ENCODE measurements at places on chromosomes 16 and 17.

- DNase-seq, result no peak
Measured at GRCh38 chr16:88130681-88131080, 179.4 kb downstream of the BANP start.

- DNase-seq, result no peak
Measured at GRCh38 chr17:21089933-21090901, 36.5 kb upstream of the DHRS7B start.

DNA sequence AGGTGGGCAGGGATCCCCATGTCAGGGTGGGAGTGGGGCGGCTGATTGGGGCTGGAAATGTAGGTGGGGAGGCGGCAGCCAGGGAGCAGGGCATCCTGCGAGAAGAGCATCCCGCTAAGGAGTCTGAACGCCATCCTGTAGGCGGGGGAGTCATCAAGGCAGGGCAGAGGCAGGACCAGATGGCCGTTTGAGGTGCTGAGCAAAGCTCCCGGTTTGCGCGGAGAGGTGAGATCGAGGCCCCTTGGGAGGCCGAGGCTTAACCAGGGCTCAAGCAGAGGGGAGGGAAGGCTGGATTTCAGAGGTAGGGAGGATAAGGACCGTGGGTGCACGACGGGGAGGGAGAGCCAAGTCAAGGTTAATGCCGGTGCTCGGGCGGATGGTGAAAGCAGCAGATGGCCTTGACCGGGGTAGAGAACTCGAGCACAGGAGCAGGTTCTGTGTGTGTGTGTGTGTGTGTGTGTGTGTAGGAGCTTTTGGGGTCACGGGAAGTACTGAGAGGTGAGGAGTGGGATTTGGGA is 472 bp upstream of the NME2 start:
- no peak for DNase-seq

GRCh38 chr17:48023400-48024148 is 14.0 kb downstream of the COPZ2 start:
- DNase-seq, result peak; percentile 78

GRCh38 chr17:34252444-34253138 is 2.5 kb upstream of the CCL2 start:
- no peak for DNase-seq

GRCh38 chr17:54749157-54749556 is 151.5 kb upstream of the TOM1L1 start:
- DNase-seq, result no peak

- DNase-seq, result no peak
Measured at GRCh38 chr17:4019275-4019674, 55.0 kb upstream of the ATP2A3 start.

- peak; percentile 88 for DNase-seq
Measured at GRCh38 chr17:39199820-39200069, 338 bp upstream of the RPL19 start.

- DNase-seq, result no peak
Measured at GRCh38 chr17:63275318-63275970, 170.7 kb downstream of the CYB561 start.

GRCh38 chr17:60678118-60678444 is 430 bp downstream of the BCAS3 start:
- DNase-seq, result no peak

GRCh38 chr16:84758627-84759026 is 58.8 kb downstream of the USP10 start:
- no peak for DNase-seq

- DNase-seq, result no peak
Measured at GRCh38 chr17:10729334-10730193, at the start of gene TMEM220. Gene TMEM220 (minus strand): TSS chr17:10730023. CDS start chr17:10729851, 172 bp downstream.

GRCh38 chr17:40315206-40315605 is 6.2 kb downstream of the RARA start:
- DNase-seq, result no peak

DNA sequence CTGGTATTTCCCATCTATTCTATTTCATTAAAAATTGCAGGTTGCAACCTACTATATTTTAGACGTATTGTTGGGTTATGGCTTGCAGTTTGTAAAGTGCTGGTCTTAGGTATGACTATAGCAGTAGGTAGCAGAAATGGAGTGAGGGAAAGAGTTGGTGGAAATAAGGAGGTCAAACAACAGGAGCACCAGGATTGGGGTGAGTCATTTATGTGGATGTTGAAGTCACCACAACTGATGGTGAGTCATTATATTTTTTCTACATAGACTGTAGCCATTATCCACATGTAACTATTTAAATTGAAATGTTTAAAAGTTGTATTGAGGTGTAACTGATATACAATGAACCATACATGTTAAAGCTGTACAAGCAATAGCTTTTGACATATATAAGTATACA is 25.0 kb upstream of the HS3ST3A1 start:
- DNase-seq, result no peak

- DNase-seq, result peak; percentile 61
Measured at GRCh38 chr17:73156887-73157520, 7.8 kb upstream of the SSTR2 start.

DNA sequence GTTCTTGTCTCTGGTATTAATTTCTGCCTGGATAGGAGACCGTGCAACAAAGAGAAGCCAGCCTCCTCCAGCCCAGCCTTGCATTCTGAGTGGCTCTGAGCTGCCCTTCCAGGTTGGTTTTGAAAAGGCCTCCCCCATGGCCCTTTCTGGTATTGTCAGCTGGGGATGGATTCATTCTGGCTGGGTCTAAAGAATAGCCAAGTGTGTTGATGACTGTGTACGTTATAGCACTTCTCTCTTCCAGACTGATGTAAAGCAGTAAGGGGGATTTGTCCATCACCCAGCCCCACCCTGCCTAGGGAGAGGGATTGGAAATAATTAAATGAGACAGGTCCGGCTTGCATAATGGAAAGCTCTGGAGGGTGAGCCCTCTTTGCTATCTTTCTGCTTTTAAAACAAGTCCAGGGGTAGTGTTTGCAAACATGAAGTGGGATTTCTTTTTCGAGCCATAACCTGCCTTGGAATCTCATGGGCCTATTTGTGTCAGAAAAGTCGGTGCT is 146.4 kb downstream of the MSI2 start:
- no peak for DNase-seq

DNA sequence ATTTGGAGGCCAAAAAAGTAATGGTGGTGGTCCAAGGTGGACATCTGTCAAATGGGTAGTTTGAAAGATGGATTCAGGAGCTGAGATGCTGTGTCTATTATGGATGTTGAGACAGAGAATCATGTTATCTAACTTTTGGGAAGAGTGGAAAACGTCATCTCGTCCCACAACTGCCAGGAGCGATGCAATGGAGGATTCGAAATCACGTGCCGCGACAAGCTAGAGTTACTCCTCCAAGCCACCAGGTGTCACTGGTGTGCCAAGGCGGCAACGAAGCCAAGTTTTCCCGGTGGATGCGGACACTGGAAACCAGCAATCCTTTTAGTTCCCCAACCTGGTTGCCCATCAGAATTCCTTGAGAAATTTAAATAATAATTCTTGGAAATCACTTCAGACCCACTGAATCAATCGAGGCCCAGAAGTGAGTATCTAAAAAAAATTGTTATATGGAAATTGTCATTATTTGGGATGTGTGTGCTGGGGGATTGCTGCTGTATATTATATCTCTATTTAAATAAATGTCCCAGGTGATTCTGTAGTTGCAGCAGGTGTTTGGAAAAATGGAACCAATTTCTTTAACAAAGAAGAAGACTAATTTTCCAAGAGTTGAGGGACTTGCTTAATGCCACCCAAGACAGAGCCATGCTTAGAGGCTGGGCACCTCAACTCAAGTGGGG is 206.1 kb downstream of the HAPSTR1 start:
- no peak for DNase-seq

DNA sequence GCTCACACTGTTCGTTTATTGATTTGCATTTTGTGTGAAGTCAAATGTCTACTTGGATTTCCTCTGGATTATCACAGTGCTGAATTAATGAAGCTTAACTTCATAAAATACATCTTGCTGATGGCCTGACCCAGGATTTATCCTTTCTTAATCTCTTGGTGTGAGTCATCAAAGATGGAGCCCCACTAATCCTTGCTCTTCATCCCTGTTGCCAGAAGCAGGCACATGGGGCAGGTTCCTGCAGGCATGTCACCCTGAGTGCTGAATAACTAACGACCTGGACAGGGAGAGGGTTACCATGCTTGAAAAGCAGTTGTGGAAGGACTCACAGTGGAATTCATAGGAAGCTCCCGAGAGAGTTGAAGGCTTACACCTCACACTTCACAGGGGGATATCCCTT is 56.0 kb upstream of the FA2H start:
- DNase-seq, result no peak

- DNase-seq, result no peak
Measured at GRCh38 chr17:43552229-43552837, 6.2 kb upstream of the ETV4 start.

- DNase-seq, result no peak
Measured at GRCh38 chr16:49431591-49432290, 58.1 kb downstream of the C16orf78 start.

- no peak for DNase-seq
Measured at GRCh38 chr17:52995881-52996280, 826.8 kb upstream of the KIF2B start.

DNA sequence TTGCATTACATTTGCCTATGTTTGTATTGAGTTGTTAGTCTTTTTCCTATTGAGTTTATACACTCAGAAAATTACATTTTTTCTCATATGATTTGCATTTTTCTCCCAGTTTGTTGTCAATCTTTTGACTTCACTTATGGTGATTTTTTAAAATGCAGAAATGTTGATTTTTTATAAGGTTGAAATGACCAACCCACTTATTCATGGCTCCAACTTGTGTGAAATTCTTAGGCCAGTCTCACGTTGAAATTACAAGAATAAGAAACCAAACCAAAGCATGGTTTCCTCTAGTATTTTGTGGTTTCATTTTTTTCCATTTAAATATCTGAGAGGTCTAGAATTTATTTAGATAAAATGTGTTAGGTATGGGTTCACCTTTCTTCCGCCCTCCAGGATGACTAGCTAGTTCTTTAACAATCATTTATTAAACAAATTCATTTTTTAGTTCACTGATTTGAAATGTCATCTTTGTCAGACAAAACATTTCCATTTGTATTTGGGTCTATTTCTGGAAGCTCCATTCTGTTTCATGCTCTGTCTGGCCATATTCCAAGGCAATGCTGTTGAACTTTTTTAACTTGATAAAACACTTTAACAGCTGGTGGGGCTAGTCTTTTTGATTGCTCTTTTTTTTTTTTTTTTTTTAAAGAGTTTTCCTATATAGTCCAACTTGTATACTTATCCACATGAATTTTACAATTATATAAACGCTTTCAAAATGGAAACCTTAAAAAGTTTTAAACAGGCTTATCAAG is 40.0 kb downstream of the FAM20A start:
- no peak for DNase-seq

DNA sequence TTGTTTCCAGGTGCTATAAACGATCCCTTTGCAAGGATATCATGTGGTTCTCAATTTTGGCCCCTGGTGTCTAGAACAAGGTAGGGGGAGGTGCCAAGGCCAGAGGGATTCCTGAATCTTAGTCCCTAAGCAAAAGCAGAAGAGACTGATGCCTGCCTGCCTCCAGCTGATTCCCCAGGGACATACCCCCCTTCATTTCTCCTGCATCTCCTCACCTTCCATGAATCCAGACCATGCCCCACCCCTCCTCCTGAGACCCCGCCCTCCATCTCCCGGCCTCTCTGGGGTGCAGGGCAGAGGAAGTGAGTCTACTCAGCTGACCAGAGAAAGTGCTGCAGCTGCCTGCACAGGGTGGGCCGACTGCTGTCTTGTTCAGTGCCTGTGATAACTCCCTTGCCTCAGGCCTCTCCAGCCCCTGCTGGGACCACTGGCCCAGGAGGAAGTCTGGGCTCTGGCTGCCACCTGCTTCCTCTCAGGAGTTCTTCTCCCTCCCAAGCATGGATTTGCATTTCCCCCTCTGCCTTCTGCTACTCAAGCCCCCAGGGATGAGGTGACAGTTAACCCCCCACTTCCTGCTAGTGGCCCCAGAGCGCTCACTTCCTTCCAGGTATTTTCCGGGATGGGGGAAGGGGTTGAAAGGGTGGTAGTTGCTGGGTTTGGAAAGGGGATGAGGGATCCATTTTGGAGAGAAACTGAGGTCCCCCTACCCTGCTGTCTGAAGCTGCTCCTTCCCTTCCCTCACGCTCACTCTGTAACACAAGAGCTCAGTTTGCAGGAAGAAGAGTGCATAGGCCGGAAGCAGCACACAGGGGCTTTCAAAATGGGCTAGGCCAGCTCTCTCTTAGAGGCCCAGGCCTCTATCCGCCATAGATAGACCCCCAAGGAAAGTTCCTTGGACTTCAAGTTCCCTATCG is 10.5 kb upstream of the TSPOAP1 start:
- no peak for DNase-seq

DNA sequence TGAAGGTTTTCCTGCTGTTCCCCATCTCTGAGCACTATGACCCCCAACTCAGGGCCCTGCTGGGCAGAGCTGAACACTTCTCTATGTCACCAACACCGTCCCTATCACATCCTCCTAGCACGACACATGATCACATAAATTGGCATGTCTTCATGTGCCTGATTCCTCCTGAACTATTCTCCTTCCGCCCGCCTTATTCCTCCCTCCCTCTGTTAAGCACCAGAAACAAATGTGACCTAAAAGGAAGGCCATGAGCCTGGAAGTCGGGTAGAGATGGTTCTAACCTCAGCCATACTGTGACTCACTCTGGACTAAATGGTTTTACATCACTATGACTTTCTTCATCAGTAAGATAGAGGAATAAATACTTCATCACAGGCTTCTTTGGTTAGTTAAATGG is 80.8 kb upstream of the DYNLRB2 start:
- DNase-seq, result no peak

GRCh38 chr17:66715745-66716156 is 119.2 kb upstream of the CACNG5 start:
- DNase-seq, result peak; percentile 36

DNA sequence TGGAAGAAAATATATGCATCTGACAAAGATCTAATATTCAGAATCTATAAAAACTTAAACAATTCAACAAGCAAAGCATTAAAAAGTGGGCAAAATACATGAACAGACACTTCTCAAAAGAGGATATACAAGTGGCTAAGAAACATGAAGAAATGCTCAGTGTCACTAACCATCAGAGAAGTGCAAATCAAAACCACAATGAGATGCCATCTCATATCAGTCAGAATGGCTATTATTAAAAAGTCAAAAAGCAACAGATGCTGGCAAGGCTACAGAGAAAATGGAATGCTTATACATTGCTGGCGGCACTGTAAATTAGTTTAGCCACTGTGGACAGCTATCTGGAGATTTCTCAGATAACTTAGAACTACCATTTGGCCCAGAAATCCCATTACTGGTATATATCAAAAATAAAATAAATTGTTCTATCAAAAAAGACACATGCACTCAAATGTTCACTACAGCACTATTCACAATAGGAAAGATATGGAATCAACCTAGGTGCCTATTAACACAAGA is 179.5 kb downstream of the PCTP start:
- DNase-seq, result no peak
